ENCODE measurements at places on chromosomes 5 and 9.

GRCh38 chr5:151139015-151139414 is 18.6 kb downstream of the ANXA6 start:
- no peak for DNase-seq

DNA sequence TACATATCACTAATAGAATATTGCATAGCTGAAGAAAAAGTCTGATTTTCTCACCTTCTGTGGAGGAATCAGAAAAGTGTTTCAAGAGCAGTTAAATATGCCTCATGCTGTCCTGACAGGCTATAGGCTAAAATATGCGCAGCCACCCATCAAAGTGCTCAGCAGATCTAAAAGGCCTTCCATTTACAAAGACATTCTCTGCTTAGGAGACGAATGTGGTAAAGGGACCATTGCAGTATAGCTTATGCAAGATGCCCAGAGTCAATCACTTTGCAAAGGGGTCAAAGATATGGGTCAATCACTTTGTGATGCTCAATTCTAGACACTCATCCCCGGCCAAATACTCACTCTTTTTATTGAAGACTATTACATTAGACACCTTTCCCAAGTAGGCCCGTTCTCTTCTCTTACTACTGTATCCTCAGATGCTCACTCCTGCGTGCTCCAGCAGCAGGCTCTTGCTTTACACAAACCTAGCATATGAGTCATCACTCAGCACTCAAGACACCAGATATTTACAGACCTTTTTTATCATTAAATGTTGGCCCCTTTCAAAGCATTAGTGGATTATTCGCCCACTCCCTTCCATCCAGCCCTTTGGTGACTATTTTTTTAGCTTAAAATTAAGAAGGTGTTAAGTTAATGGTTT is 568.2 kb upstream of the CDH18 start:
- DNase-seq, result no peak

GRCh38 chr5:10808347-10809226 is 47.6 kb upstream of the DAP start:
- no peak for DNase-seq

- no peak for DNase-seq
Observed at GRCh38 chr9:15289603-15290002, 17.4 kb downstream of the TTC39B start.

DNA sequence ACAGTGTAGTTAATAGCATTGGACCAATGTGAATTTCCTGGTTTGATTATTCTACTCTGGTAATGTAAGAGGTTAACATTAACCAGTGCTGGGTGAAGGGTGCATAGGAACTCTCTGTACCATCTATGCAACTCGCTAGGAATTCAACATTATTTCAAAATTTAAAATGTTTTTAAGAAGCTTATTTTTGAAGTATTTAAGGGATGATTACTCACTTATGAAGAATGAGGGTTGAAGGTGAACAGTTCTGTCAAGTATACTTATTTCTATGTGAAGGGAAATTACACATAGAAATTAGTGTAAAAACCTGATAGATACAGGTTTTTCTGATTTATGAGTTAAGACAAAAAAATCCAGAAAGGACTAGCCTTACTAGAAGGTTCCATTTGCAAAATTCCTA is 165.8 kb downstream of the INSYN2B start:
- DNase-seq, result no peak

DNA sequence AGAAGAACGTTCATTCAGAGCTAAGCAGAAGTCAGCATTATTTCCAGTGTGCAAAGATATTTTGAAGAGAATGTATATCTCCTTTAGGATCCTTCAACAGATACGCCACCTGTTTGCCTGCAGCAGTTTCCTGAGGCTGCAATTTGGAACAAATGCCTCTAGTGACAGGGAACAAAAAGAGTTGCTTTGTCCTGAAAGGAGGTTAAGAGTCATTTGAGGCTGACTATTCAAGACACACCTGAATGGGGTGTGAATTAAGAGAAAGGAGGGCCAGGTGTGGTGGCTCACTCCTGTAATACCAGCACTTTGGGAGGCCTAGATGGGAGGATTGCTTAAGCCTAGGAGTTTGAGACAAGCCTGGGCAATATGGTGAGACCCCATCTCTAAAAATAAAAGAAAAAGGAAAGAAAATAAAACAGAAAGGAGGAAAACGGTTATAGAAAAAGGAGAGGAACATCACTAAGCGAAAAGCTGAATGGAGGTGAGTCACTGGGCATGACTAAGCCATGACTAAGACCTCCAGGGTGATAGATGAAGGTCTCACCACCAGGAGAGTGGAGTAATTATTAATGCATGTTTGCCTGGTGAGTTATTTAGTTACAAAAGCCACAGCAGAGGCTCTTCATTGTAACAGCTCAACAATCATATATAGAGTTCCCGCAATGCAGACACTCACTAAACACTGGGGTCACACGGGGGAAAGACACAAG is 255.2 kb upstream of the TNC start:
- DNase-seq, result no peak

DNA sequence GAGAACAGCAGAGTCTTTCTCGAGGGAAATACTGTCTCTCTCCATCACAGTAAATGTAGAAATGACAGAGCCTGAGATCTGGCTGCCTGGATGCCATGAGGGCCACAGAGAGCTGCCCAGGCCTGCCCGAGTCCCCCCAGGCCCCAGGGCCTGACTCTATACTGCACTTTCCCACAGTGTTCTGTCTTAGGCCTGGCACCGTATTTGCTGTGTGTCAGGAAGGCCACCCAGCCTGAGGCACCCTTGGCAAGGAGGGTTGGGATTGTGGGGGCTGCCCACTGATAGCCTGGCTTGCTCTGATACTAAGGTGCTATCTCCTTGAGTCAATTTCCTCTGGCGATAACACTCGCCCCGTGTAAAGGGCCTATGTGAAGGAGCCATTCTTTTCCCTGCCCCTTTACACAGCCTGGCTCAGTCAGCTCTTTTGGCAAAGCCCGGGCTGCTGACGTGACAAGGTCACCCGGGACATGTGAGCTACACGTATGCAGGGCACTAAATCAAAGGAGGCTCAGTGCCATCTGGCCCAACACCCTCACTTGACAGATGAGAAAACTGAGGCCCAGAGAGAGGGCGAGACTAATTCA is 630.1 kb upstream of the KLF4 start:
- no peak for DNase-seq

- DNase-seq, result no peak
Observed at GRCh38 chr9:77440057-77440456, 208.1 kb downstream of the GNA14 start.

- no peak for DNase-seq
Observed at GRCh38 chr5:132828846-132829494, 1.5 kb downstream of the SHROOM1 start.

- no peak for DNase-seq
Observed at GRCh38 chr9:108656566-108656965, 199.2 kb downstream of the ACTL7B start.

- no peak for DNase-seq
Observed at GRCh38 chr5:166695326-166695725, 1596.1 kb upstream of the WWC1 start.
